ENCODE measurements at places on chromosomes 5 and 9.

- DNase-seq = no peak
Observed at GRCh38 chr5:1460054-1460682, 14.9 kb upstream of the SLC6A3 start.

GRCh38 chr5:168118042-168118668 lies 173.3 kb upstream of the WWC1 start:
- DNase-seq = no peak

- DNase-seq = no peak
Observed at GRCh38 chr5:141753971-141754713, 72.1 kb upstream of the ARAP3 start.

GRCh38 chr9:2717385-2717784 lies at the start of gene KCNV2:
TSS of gene KCNV2 (plus strand) at chr9:2717510. CDS start at chr9:2717740, 230 bp downstream.
- DNase-seq = no peak

DNA sequence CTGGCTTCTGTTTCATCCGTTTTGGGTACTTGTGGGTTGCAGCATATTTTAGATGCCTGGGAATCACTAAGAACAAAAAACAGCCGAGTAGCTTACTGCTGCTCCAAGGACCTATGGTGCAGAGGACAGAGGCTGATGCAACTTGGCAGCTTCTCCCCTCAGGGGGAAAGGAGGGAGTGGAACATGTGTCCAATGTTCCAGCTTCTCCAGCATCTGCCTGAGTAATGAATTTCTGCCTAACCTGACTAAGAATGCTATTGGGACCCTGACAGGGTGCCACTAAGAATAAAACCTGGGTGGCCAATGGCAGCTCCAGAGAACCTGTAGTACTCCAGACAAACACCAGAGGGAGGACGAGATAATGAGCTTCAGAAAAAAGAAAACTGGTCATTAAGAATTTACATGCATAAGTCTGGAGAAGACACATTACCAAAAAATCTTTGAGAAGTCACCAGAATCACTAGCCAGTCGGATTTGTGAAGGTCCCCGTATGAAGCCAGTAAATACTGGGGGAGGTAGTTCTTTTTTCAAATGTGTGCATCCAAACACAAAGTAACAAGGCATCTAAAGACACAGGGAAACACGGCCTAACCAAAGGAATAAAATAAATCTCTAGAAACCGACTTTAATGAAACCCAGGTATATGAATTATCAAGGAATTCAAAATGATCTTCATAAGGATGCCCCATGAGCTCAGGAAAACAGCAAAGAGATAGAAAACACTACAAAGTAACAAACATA lies 293.5 kb downstream of the HINT1 start:
- peak; percentile 1 for DNase-seq

DNA sequence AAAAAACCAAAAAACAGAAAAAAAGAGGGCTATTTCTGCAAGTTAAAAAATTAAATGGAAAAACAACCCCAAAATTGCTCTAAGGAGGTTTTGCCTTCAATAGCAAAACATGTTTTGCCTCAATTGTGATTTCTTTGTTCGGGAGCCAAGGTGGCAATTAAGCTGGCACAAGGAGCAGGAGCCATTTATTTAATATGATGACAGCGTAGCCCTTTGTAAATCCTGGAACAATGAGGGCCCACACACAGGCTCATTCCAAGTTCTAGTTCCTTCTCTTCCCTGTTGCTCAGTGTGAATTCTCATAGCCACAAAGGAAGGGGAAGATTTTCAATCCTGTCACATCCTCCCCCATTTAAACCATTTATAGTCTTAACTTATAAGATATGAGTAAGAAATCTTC lies 353.2 kb downstream of the PDE4D start:
- peak; percentile 24 for DNase-seq

DNA sequence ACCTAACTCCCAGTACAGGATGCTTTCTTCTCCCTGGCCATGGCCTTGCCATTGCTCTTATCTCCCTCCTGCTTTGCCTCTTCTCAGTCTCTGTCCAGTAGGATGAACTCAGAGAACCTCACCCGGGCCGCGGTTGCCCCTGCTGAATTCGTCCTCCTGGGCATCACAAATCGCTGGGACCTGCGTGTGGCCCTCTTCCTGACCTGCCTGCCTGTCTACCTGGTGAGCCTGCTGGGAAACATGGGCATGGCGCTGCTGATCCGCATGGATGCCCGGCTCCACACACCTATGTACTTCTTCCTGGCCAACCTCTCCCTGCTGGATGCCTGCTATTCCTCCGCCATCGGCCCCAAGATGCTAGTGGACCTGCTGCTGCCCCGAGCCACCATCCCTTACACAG lies at the start of gene OR5C1:
TSS of gene OR5C1 (plus strand) at position 103 of the 400 bp plus-strand sequence. CDS start at position 103, 0 bp downstream.
- DNase-seq = no peak

DNA sequence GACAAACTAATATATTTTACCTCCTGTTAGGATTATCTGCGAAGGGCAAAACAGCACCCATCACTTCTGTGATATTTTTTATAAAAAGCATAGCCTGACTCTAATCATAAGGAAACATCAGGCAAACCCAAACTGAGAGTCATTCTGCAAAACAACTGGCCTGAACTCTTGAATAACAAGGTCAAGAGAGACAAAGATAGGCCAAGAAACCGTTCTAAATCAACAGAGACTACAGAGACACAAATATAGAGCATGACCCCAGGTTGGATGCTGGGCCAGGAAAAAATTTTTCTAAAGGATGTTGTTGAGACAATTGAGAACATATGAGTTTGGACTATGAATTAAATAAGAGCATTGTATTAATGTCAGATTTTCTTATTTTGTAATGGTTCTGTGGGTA lies 384.9 kb downstream of the NFIB start:
- DNase-seq = no peak

DNA sequence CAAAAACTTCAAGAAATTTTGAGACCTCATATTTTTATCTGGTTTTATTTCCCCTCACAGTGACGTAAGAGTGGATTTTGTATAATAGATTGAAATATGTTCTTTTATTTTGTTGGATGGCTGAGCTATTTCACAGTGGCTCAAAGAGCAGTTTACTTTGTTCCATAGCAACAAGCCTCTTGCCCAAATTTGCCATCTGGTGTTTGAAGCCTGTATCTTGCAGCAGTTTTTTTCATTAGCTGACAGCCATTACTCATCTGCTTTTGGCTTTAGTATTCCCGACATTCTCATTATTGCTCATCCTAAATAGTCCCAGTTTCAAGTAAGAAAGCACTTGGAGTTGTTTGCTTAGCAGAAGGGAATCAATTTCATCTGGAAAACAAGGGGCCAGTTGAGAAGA lies 36.3 kb downstream of the GDA start:
- no peak for DNase-seq

GRCh38 chr5:137937994-137938750 lies 48.9 kb downstream of the PKD2L2 start:
- DNase-seq = no peak

DNA sequence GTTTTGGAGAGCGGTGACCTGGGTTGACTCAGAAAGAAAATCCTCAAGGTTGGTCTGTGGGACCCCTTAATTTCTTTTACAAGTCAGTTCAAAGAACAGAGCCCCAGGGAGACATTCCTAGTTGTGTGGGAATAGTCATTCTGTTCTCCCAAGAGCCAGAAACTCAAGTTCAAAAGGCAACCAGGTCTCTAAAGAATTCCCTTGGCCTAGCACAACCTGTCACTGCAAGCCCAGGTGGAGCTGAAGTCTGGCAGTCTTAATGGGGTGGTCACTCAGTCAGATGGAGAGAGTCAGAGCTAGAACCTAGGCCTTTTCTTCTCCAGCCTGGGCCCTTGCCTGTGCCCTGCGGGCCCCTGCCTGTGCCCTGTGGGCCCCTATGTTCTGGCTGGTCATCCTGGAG lies 37.5 kb upstream of the CDKN2AIPNL start:
- DNase-seq = no peak

- DNase-seq = no peak
Observed at GRCh38 chr5:76838481-76839261, 11.1 kb upstream of the S100Z start.

DNA sequence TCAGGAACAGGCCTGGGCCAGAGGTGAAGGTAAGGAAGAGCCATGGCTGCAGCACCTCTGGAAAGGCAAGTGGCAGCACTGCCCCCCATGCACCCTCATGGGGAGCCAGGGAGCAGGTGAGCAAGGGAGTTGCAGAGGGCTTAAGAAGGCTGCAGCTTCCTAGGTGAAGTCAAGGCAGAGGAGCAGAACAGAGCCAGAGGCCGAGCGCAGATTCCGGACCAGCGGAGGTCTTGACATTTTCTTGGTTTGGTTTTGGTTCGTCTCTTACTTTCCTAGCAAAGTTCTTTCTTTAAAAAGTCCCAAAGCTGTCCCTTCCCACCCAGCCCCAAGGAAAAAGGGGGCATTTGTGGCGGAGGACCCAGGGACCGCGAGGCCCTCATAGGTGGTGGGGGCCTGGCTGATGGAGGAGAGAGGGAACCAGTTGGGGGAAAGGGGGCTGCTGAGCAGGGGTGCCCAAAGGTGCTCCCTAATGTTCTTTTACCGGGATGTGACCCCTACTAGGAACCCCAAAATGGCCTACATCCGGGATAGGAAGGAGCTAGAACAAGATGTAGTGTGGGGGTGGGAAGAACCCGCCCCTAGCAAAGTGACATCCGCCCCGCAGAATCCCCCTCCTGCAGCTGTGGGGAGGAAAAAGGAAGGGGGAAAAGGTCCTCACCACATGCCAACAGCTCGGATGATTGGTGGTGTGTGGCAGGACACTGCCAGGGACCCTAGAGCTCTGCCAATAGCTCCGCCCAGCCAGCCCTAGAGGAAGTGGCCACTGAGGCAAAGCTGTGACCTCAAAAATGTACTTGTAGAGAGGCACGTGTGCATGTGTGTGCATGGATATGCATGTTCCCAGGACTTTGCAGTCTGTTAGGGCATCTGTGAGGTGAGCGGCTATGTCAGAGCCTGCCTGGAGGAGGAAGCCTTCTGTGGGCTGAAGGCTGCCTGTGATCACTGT lies 914 bp upstream of the CD72 start:
- DNase-seq = no peak

DNA sequence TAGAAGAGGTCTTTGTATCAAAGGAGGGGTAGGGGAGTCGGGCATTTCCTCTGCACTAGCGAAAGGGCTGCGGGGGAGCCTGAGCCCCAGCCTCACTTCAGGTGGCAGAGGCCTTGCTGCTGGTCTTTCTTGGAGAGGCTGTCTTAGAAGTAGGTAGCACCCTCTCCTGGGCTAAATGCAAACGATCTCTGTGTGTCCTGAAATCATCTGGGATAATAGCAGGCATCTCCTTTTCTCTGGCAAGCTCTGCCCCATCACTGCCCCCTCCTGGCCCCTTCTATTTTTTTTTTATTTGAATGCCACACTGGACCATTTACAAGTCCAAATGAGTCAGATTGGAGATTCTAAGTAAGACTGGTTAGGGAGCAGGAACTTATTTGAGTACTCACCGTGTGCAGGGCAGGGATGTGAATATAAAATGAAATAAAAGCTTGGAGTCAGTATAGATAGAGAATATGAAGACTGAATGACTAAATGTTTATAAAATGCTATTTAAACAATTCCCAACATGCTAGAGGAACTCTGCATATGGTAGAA lies 137.1 kb downstream of the FGF1 start:
- peak; percentile 5 for DNase-seq

- DNase-seq = no peak
Observed at GRCh38 chr5:154191467-154192261, 1.1 kb downstream of the GALNT10 start.

DNA sequence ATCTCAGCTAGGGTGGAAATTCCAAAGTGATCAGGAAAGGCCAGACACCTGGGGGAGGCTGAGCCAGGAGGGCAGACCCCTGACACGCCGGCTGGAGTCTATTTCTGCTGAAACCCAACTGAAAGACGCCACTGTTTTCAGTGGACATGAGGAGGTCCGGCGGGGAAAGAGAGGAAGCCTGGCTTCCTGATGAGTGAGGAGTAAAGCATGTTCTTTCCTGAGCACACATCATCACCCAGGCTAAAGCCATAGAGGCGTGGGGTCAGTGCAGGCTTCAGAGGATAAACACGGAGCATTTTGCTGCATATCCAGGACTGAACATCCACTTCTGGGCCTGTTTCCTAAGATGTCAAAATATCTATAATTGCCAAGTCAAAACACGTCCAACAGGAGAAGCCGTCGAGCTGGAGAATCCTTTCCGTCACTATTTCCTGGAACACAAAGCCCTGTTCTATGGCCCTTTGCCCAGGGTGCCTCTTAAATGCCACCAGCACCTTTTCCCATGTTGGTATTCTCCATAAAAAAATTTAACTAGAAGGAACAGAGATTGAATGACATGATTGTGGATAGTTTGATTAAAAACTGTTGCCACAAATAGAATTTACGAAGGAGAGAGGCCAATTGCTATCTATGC lies 597.9 kb upstream of the ADAMTS16 start:
- DNase-seq = no peak

GRCh38 chr9:110180511-110181434 lies 27.2 kb downstream of the C9orf152 start:
- no peak for DNase-seq

DNA sequence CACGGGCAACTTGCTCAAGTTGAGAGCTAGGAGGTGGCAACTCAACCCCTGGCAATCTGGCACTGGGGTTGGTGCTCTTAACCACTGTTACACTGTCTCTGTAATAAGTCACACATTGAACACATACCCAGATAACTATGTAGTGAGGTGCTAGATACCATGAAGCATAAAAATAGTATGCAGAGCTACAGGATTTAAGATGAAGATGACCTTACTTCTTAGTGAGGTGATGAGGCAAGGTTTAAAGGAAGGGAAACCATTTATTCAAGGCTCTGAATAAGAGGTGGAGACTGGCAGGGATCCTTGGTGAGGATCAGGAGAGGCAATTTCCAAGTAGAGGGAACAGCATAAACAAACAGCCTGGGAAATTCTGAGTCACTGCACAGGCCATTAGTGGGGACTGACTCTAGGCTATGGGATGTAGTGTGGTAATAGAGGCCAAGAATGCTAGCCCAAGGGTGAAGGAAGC lies 67.6 kb upstream of the NR3C1 start:
- no peak for DNase-seq

- no peak for DNase-seq
Observed at GRCh38 chr5:10892911-10893215, 131.8 kb upstream of the DAP start.

DNA sequence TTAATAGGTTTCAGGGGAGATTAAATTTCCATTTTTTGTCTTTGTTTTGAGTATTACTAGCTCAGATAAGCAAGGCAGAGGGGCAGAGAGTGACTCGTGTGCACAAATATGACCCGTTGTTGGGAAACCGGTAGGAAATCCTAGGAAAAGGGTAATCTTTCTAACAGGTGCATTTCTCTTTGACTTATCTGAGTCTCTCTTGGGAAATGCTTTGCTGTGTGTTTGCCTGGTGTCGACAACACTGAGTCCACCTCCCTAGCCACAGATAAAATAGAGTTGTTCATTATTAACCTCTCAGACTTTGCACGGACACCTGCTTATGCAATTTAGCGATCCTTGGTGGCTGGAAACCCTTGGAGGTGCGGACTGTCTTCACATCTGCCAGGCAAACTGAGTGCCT lies 164.2 kb downstream of the FGF1 start:
- no peak for DNase-seq

GRCh38 chr5:163619951-163620350 lies 114.5 kb downstream of the MAT2B start:
- no peak for DNase-seq

DNA sequence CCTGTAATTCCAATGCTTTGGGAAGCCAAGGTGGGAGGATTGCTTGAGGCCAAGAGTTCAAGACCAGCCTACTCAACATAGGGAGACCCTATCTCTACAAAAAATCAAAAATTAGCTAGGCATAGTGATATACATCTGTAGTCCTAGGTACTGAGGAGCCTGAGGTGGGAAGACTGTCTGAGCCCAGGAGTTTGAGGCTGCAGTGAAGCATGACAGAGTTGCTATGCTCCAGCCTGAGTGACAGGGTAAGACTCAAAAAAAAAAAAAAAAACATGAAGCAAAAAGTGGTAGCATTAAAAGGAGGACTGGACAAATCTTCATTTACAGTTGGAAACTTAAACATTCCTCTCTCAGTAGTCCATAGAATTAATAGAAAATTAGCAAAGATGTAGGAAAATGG lies 9.8 kb downstream of the CCNG1 start:
- DNase-seq = no peak

Data from NCI-H1930 (cell line).